ENCODE measurements at places on chromosomes 2 and 18.

GRCh38 chr2:163878718-163879117 lies 142.9 kb upstream of the FIGN start:
- no peak for DNase-seq

- DNase-seq, result no peak
These were observed 1010.9 kb upstream of the NXPH2 start for GRCh38 chr2:139790807-139791752.

DNA sequence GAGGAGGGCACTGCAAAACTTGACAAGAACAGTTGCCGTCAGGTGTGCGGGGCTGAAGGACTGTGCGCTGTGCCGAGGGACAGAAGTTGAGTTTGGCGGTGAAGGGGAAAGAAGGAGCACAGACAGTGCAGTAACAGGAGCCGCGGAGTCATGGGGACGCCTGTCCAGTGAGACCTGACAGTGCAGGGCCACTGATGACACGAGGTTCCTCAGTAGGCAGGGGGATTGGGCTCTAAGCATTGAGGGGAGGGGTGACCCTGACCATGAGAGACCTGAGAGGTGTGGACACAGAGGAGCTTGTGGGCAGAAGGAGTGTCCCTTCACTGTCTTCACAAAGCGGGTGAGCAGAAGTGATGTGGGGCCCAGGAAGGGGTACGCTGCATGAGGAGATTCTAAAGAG lies 104.8 kb downstream of the MTCL1 start:
- DNase-seq, result no peak

GRCh38 chr2:46803547-46803878 lies 112.1 kb downstream of the MCFD2 start:
- DNase-seq, result no peak

DNA sequence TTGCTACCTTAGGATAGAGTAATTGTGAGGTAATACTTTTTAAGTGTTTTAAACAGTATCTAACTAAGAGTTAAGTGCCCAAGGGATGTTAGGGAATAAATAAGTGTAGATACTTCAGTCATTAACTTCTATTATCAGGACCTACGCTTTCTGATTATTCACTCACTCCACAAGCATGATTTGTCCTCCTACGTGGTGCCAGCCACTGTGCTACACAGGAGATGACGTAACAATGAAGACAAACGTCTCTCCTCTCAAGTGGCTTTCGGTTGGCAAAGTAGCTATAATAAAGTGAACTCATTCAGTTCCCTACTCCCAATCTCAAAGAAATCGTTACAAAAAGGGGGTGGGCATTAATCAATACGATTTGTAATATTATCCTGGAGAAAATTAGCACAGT lies 100.9 kb upstream of the SETBP1 start:
- no peak for DNase-seq

- DNase-seq, result no peak
These were observed 14.1 kb downstream of the CTDP1 start for GRCh38 chr18:79693561-79694205.

GRCh38 chr2:112958428-112959108 lies 19.2 kb upstream of the IL36G start:
- no peak for DNase-seq
